Stimulated activated CD4-positive, alpha-beta T cell treated with anti-CD3 and anti-CD28 coated beads, Interleukin-15, amount 100 ng/mL, for 48 hours (primary cell): ENCODE measurements at places on chromosomes 12 and 14.

DNA sequence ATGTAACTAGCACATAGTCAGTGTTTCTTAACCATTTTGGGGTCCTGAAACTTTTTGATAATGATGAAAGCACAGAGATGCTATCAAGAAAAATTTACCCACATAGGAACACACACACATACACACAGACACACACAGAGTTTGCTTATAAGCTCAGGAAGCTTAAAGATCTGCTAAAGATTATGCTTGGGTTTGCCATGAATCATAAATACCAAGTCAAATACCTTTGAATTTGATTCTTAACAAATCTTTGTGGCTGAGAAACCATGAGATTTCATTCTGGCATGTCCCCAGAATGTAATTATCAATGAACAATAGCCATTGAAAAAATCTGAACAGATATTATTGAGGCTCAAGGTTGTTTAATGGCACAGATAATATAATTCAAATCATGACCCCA is 89.2 kb downstream of the NTS start:
- no peak for DNase-seq

DNA sequence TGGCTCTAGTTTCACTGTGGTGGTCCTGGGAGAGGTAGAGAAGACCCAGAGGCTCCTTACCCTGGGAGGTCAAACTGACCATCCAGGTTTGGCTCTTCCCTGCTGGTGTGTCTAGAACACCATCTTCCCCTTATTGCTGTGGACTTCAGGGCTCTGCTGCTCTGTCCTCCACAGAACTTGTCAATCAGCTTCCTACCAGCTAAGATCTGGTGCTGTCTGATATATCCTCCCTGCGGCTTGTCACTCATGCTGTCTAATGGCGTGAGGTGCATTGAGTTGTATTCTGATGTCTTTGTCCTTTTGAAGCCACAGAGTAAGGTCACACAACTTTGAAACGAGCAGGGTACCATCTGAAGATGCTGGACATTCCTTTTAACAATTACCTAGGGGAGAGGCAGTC is 7.2 kb upstream of the C1RL start:
- DNase-seq, result no peak

GRCh38 chr12:84161296-84161695 is 751.3 kb downstream of the SLC6A15 start:
- DNase-seq, result no peak

DNA sequence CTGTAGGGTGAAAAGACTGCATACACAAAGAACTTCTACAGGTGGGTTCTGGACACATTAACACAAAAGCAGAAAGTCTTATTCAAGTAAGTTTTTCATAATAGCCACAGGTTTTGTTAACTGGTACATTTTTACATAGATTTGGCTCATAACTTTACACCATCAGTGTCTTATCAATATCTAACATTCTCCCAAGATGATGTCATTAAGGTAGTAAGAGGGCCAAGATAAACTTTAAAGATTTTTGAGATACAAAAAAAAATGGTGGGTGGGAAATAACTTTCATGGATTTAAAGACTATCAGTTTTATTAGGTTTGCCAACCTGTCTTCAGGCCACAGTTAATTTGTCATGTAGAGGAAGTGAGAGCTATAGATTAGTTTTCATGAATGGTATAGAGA is 1.7 kb downstream of the SUPT16H start:
- no peak for DNase-seq

- DNase-seq, result no peak
Observed at GRCh38 chr12:78167510-78167909, 336.8 kb downstream of the NAV3 start.

- DNase-seq, result peak; percentile 75
Observed at GRCh38 chr14:89276424-89276975, 140.5 kb downstream of the FOXN3 start.

DNA sequence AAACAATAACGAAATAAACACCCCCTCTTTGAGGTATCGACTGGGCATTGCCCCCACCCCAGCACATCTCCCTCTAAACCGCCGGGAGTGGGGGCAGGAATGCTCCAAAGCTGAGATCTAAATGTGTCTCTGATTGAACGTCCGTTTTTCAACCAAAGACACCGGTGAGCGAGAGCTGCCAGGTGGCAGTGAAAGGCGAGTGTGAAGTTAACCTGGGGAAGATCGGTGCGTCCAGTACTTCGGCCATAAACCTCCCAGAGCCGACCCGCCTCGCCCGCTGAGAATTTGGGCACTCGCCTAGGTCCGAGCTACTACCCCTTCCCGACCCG is 625 bp downstream of the ANGEL1 start:
- no peak for DNase-seq

DNA sequence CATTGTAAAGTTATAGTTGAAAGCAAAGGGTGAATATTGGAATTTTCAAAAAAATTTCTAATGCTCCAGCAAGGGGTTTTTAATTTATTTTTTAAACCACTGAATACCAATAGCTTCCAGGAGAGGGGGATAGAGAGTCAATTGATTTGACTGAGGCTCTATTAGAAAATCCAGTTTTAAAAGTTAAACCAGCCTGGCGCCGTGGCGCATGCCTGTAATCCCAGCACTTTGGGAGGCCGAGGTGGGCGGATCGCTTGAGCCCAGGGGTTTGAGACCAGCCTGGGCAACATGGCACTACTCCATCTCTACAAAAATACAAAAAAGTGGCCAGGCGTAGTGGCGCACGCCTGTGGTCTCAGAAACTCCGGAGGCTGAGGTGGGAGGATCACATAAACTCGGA is 150.1 kb downstream of the SLC38A4 start:
- no peak for DNase-seq

DNA sequence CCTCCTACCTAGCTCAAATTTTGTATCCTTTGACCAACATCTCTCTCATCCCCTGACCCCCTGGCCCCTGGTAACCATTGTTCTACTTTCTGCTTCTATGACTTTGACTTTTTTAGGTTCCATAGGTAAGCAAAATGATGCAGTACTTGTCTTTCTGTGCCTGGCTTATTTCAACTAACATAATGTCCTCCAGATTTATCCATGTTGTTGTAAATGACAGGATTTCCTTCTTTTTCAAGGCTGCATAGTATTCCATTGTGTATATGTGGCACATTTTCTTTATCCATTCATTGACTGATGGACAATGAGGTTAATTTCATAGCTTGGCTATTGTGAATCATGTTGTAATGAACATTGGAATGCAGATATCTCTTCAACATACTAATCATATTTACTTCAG is 170.1 kb downstream of the DPY19L2 start:
- DNase-seq, result no peak
